ENCODE measurements at places on chromosomes 3 and 15. TPM values are rescaled to one million over a fixed set of nuclear protein-coding genes. Genes with fewer than 3 reads are reported as not detected.

NLGN1 gene
- total RNA-seq, result 0.90 TPM

DNA sequence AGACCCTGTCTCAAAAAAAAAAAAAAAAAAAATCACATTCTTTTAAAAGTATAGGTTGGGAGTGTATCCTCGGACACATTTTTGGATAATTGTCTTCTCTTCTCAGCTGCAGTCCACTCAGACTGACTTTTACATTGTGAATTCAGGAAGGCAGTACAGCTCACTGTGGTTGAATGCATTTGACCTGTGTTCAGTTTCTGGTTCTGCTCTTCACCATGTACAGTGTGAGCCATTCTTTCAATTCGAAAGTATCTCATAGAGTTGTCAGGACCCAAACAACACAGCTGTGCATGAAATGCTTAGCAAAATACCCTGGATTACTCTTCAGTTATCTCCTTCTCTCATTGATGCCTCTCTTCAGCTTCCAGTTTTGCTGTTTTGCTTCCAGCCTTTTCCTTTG lies 5.0 kb downstream of the CMTM8 start:
- no peak overlapping the region for H3K4me3 ChIP-seq
- no peak overlapping the region for H3K27ac ChIP-seq
- H3K36me3 ChIP-seq, result no peaks in the 10 kb centered on the region
- H3K27me3 ChIP-seq, result peaks cover 10% of the 10 kb centered on the region
- no peak for DNase-seq
- H3K4me1 ChIP-seq, result peaks cover 12% of the 10 kb centered on the region

DNA sequence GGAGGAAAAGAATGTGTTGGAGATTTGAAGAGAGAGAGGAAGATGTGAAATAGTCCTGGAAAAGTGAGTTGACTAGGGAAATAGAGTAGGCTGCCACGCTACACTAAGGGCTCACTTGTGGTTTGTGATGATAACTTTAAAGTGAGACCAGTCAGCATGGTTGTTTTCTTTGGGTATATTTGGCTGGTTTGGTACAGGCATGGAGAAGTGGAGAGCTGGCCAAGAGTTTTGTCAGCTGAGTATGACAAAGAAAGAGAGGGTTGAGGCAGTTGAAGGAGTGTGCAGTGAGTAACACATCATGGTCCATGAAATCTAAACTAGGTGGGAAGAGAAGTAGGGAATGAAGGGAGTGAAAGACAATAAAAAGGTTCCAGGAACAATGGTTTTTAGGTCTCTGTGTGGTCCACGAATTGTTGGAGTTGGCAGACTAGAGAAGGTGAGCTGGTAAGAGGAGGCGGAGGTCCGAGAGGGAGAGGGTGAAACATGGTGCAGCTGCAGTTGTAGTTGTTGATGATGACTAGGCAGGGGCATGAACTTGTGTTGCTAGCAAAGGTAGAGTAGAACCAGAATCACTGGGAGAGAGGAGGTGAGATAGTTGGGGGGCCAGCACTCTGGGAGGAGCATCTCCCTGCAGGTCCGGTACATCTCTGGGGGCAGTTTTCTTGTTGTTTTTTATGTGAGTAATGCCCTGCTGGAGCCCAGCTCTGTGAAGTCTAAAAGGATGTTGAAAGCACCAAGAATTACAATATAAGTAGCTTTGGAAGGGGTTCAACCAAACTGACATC lies 21.0 kb downstream of the ZNF80 start:
- H3K4me3 ChIP-seq, result no peak overlapping the region
- H3K27ac ChIP-seq, result no peak overlapping the region
- DNase-seq, result no peak
- peaks cover 16% of the 10 kb centered on the region for H3K4me1 ChIP-seq
- no peaks in the 10 kb centered on the region for H3K27me3 ChIP-seq

DNA sequence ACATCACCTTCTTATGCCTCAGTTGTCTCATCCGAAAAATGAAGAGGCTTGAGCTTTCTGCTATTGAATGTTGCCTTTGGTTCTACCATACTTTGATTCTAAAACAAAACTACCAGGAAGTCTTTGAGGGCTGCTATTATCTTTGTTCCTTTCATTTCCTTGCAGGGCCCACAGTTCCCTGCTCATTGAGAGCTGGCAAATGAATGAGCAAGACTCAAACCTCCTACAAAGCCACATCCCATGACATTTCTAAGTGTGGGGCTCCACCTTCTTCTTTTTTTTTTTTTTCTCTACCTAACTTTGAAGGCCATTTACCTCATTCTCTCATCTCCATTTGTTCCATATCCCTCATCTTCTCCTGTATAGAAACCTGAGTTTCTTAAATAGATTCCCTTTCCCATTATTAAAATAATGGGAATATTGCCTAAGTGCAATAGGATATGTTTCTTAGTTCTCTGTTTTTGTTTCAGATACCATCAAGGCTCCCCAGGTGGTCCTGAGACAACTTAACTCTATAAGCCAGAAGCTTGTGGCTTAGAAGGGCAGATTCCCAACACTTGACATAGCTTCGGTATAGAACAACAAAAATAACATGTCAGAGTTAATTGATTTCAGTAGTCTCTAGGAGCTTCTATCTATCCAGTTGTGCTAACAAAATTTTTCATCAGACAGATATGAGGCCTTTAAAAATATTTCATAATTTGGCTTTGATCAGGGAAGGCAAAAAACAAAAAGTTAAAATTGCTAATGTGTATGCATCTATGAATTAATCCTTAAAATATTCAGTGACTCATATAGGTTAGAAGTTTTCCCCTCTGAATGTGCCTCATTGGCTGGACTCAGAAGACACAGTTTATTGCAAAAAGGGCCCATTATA lies 951.6 kb downstream of the TUSC7 start:
- H3K4me3 ChIP-seq, result no peak overlapping the region
- H3K36me3 ChIP-seq, result no peaks in the 10 kb centered on the region
- DNase-seq, result peak; percentile 7
- H3K27ac ChIP-seq, result no peak overlapping the region
- H3K4me1 ChIP-seq, result no peaks in the 10 kb centered on the region

- no peaks in the 10 kb centered on the region for H3K4me1 ChIP-seq
- no peak for DNase-seq
- no peak overlapping the region for H3K4me3 ChIP-seq
Observed at GRCh38 chr3:140296796-140297352, 361.9 kb downstream of the CLSTN2 start.

CYP1A1 gene
- 0.09 TPM for total RNA-seq

DNA sequence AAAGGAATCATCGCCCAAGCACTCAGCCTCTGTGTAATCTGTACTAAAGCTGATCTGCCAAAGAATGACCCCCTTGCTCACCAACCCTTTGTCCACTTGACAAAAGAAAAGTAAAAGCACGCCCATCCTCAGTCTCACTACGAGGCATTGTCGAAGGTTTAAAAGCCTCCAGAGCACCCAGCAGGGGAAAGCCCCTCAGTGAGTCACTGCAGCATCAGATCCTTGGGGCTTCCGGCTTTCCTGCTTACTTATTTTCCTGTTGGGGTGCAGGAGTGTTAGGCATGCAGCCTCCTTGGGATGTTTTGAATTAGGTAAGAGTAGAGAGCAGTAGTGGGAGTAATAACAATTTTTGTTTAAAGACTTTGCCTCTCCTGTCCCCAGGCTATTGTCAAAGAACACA lies 216.1 kb downstream of the MTHFS start:
- no peaks in the 10 kb centered on the region for H3K27me3 ChIP-seq
- H3K4me3 ChIP-seq, result no peak overlapping the region
- H3K36me3 ChIP-seq, result no peaks in the 10 kb centered on the region
- DNase-seq, result no peak
- H3K4me1 ChIP-seq, result no peaks in the 10 kb centered on the region

- peak overlapping the region; percentile 3 for H3K27ac ChIP-seq
- peaks cover 12% of the 10 kb centered on the region for H3K27me3 ChIP-seq
- peaks cover 8% of the 10 kb centered on the region for H3K36me3 ChIP-seq
- peak overlapping the region; percentile 68 for H3K4me3 ChIP-seq
- peaks cover 17% of the 10 kb centered on the region for H3K4me1 ChIP-seq
Observed at GRCh38 chr3:143121241-143122088, 1.9 kb downstream of the CHST2 start.

- H3K4me3 ChIP-seq, result no peak overlapping the region
- no peaks in the 10 kb centered on the region for H3K27me3 ChIP-seq
- no peak overlapping the region for H3K27ac ChIP-seq
- H3K4me1 ChIP-seq, result no peaks in the 10 kb centered on the region
- no peaks in the 10 kb centered on the region for H3K36me3 ChIP-seq
Observed at GRCh38 chr15:81222007-81222406, 25.3 kb downstream of the IL16 start.

DNA sequence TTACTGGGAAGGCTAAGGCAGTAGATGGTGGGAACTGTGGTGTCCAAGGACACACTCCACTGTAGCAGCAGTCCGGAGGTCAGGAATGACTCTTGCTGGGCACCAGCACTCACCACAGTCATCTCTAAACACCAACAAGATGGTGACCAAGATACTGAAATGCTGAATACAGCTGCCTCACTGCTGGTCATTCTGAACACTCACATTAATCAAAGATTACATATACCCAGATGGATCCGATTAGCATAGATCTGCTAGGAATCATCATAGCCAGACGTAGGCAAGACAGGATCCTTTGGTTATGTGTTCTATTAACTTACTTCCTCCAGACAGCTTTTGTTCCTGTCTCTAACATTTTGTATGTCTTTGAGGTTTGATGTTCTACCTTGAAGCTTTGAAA lies 134.9 kb upstream of the BFSP2 start:
- DNase-seq, result no peak
- no peak overlapping the region for H3K4me3 ChIP-seq
- no peak overlapping the region for H3K27ac ChIP-seq

GRCh38 chr3:59150039-59150438 lies 100.2 kb upstream of the CFAP20DC start:
- no peaks in the 10 kb centered on the region for H3K4me1 ChIP-seq
- no peaks in the 10 kb centered on the region for H3K36me3 ChIP-seq
- H3K27ac ChIP-seq, result no peak overlapping the region
- no peak for DNase-seq
- H3K27me3 ChIP-seq, result no peaks in the 10 kb centered on the region
- no peak overlapping the region for H3K4me3 ChIP-seq

Data from thymus (tissue), 14 donors.